ENCODE measurements at places on chromosomes 16 and 17.

DNA sequence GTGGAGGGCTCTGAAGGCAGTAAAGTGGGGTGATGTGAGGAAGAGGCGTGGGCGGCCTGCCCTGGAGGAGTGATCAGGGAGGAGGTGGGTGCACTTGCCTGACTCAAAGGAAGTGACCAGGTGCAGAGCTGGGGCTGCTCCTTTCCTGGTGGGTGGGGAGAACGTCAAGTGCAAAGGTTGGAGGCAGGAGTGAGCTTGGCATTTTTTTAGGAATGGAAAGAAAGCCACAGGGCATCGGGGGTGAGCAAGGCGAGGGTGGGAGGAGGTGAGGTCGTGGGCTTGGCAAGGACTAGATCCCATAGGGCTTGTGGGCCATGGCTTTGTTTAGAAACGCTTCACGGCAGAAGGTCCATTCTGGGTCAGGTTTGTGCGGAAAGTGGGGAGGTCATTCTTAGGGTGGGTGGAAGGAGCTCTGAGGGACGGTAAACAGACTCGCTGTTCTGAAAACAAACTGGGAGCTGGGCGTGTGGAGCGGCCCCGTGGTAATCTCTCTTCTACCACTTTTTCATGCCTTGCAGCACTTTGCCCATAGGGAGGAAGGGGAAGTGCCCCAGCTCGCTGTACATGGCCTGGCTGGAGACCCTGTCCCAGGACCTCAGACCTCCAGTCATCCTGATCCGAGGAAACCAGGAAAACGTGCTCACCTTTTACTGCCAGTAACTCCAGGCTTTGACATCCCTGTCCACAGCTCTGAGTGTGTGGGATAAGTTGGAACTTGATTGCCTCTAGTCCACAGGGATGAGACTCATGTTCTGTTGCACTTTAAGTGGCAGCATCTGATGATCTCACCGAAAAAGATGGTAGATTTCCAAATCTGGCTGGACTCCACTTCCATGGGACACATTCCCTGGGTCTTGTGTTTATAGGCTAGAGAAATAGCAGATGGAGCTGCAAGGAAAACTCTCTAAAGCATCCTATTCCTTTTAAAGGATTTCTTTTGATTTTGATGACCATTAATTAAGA is 18.9 kb upstream of the HERPUD1 start:
- ATAC-seq = no peak

- ATAC-seq = no peak
Measured at GRCh38 chr17:8105957-8106398, 12.3 kb downstream of the ALOXE3 start.

DNA sequence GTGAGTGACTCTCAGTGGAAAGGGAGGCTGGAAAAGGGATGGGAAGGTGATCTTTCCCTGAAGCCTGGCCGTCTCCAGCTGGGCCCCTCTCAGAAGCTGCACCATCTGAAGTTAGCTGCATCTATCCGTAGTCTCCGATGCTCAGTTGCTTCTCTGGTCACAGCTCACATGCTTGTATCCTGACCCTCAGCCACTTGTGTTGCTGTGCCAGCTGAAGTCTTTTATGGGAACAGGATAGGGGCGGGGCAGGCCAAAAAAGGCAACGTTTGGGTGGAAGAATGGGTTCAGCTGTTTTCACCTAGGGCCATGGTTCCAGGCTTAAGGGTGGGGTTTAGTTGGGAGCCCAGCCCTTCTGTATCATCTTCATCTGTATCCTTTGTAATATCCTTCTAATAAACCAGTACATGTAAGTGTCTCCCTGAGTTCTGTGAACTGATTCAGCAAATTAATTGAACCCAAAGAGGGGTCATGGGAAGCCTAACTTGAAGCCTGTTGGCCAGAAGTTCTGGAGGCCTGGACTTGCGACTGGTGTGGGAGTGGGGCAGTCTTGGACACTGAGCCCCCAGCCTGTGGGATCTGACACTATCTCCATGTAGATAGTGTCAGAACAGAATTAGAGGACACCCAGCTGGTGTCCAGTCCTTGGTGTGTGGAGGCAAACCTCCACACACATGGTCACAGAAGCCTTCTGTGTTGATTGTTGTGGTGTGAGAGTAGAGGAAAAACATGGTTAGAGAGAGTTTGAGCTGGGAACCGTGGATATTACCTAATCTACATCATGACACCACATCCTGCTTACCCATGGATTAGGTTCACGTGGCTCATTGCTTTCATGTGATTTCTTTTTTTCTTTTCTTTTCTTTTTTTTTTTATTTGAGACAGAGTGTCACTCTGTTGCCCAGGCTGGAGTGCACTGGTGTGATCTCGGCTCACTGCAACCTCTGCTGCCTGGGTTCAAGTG is 49.3 kb upstream of the FBXO47 start:
- ATAC-seq = no peak

GRCh38 chr17:27070836-27071235 is 223.1 kb upstream of the WSB1 start:
- no peak for ATAC-seq

DNA sequence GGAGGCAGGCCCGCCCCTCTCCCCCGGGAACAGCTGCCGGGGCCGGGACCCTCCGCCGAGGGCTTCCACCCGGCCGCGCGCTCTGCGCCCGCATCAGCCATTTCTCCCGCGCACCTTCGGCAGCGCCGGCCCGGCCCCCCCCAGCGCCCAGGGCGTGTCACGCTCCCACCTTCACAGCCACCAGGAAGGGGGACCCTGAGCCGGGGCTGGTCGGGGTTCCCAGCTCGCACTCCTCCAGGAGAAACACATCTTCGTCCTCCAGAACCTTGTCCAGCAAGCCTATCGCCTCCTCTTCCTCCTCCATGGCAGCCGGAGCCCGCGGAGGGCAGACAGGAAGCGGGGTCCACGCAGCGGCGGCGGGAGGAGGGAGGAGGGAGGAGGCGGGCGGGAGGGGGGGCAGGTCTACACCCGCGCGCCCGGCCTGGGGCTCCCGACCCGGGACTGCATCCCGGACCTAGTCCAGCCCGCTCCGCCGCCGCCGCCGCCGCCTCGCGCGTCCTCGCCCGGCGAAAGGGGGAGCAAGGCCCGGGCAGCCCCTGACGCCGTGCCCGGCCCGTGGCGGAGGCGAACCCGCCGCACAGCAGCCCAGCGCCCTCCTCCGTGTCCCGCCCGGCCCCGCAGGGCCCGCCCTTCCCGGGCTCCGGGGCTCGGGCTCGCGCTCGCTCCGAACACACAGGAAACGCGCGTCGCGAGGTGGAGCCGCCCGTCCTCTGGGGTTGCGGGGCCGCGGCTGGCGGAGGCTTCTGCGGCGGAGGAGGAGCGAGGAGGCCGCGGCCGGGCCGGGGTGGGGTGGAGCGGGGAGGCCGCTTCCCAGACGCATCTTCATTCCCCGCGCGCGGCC is 70.8 kb downstream of the ABR start:
- ATAC-seq = peak; percentile 70

GRCh38 chr16:81651758-81652718 is 127.1 kb upstream of the PLCG2 start:
- ATAC-seq = no peak

DNA sequence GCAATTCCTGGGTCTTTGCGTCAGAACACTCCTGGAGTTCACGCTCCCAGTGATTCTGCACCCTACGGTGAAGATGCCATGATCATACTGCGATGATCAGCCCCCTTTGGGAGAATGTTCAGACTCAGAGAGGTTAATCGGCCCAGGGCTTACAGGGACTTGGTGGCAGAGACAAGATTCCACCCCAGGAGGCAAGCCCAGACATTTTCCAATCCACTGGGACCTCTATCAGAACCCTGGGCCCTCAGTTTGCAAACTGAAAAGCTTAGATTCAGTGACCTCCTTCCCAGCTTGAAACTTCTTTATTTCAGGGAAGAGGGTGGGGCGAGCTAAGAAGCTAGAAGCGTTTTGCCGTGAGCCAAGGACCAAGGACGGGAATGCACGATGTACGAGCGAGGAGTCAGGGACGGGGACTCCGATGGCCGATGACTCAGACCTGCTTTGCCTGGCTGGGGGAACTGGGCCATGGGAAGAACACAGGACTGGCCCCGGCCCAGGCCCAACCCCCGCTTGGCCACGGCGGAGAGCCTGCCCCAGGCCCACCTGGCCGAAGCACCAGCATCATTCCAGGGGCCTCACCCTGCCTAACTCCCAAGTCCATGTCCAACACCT is 34.7 kb downstream of the SOCS3 start:
- ATAC-seq = peak; percentile 65

DNA sequence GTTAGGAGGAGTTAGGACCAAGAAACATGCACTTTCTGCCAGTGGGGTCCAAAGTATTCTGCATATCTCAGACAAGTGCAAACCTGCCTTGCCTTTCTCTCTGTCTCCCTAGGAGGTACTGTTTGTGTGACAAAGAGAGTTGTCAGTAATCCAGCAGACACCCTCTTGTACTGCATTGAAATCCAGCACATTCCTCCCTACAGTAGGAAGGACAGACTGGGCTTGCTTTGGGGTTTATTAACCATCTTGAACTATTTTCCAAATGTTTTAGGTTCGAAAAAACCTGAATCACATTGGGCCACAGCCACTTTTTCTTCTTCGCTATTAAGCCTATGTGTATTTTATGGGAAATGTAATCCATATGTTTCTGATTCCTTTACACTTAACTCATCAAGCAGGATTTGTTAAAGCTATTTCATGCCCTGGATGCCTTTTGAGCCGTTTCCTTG is 204.2 kb upstream of the KCNJ16 start:
- no peak for ATAC-seq

GRCh38 chr16:16940351-16940750 is 530.4 kb downstream of the XYLT1 start:
- no peak for ATAC-seq

DNA sequence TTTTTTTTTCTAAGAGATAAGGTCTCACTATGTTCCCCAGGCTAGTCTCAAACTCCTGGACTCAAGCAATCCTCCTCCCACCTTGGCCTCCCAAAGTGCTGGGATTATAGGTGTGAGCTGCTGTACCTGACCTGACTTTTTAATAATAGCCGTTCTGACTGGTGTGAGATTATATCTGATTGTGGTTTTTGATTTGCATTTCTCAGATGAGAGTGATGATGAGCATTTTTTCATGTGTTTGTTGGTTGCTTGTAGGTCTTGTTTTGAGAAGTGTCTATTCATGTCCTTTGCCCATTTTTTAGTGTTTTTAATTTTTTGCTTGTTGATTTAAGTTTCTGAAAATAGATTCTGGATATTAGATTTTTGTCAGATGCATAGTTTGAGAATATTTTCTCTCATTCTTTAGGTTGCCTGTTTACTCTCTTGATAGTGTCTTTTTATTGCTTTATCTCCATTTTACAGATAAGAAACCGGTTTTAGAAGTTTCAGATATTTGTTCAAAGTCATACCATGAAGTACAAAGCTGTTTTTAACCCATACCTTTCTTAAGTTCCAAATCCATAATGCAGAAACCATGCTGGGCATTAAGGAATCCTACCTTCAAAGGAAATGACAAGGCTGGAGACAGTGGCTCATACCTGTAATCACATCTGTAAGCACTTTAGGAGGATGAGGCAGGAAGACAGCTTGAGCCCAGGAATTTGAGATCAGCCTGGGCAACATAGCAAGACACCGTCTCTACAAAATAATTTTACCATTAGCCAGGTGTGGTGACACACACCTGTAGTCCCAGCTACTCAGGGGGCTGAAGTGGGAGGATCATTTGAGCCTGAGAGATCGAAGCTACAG is 168.4 kb upstream of the TBX2 start:
- ATAC-seq = no peak

DNA sequence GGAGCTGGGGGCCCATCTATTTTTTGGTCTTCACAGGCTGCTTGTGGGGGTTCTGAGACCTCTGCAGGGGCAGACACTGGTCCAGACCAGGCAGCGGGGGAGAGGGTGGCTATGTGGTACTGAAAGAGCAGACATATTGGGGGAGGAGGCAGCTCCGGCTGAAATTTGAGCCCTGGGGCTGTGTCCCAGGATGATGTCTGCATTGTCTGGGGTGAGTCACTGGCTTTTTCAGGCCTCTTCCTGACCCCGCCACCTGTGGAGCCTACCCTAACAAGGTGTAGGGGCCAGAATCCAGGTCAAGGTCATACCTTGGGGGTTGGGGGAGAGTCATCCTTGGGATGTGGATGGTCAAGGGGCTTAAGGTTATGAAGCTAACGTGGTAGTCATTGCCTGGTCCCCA is 2.4 kb downstream of the CORO6 start:
- ATAC-seq = no peak

DNA sequence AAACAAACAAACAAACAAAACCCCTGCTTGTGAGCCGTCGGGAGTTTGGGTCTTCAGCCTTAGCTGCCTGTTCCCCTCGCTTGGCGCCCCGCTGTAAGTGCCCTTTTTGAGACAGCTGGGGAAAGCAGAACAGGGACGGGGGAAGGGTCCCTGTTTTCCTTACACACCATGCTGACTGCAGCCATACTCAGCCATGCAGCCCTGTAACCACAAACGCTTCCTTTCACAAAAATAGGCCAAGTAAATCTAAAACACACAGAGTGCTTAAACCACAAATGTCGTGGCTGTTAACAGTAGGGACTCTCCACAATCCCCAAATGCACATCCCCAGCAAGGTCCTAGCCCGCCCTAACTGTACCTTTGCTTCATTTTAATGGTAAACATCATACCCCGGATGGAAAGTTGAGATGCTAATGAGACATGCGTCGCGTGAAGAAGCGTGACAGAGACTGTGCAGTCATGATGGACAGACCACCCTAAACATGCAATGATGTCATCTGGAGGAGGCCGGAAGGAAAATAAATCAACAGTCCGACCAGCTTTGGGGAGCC is 129.9 kb downstream of the MGAT5B start:
- no peak for ATAC-seq

DNA sequence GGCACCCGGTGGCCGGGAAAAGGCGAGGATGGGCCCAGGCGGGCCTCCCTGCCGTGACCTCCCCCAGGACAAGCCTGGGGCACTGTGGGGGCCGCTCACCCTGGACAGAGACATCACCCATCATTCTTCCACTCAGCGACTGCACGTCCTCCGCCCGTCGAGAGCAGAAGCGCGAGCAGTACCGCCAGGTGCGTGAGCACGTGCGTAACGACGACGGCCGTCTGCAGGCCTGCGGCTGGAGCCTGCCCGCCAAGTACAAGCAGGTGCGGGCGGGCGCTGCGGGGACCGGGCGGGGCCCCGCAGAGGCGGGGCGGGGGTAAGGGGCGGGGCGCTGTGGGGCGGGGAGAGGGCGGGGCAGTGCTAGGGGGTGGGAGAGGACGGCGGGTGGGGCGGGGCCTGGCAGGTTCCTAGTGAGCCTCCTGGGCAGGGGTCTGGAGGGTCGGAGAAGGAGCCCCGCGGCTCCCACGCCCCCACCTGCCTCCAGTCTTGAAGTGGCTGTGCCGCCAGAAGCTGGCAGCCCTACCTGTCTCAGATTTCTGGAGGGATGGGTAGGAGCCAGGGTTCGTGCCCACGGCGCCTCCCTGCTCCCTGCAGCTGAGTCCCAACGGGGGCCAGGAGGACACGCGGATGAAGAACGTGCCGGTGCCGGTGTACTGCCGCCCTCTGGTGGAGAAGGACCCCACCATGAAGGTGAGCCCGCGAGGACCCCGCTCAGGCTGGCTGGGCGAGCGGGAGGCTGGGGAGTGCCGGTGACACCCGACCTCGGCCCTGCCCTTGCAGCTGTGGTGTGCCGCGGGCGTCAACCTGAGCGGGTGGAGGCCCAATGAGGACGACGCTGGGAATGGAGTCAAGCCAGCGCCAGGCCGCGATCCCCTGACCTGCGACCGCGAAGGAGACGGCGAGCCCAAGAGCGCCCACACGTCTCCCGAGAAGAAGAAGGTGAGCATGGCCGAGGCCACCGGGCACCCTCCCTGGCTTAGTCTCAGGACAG is 7.5 kb downstream of the NME3 start:
- ATAC-seq = peak; percentile 12

Measured in gastroesophageal sphincter (tissue), 4 donors.